ENCODE measurements at places on chromosomes 4 and X. TPM values are rescaled to one million over a fixed set of nuclear protein-coding genes. Genes with fewer than 3 reads are reported as not detected.
A peak's percentile ranks its signal among the peaks of the same experiment; 100 is the strongest.

GRCh38 chr4:104472766-104473165, 21.9 kb downstream of the CXXC4 start:
- no peak for DNase-seq

EDNRA gene
- 34.5 TPM for total RNA-seq

DNA sequence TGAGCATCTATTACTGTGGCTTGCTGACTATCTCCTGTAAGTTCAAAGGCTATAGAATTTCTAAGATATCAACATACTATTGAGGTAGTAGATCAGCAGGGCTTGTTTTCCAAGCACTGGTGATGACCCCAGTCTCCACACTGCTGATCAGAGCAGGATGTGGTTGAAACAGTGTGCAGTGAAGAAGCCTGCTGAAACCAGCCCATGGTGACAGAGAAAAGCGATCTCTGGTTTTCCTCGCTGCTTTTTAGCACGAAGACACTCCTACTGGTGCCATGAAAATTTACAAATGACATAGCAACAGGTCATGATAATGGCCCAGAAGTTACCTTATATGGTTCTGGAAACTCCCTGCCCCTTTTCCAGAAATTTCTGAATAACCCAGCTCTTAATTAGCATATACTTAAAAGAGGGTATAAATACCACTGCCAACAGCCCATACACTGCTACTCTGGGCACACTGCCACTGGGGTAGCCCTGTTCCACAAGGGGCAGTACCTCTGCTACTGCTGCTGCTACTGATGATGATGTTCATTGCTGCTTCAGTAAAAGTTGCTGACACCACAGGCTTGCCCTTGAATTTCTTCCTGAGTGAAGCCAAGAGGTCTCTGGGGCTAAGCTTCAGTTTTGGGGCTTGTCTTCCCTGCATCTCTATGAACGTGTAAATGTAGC, 1689.5 kb upstream of the PCDH10 start:
- DNase-seq, result no peak

- no peak for DNase-seq
These were observed 124.5 kb downstream of the NPNT start for GRCh38 chr4:106019771-106020170.

GRCh38 chr4:184955116-184955515, 63.2 kb upstream of the HELT start:
- no peak for DNase-seq

GPR78 gene
- total RNA-seq, result 1.3 TPM

KLB gene
- total RNA-seq, result not detected

GAGE13 gene
- total RNA-seq, result not detected

DNA sequence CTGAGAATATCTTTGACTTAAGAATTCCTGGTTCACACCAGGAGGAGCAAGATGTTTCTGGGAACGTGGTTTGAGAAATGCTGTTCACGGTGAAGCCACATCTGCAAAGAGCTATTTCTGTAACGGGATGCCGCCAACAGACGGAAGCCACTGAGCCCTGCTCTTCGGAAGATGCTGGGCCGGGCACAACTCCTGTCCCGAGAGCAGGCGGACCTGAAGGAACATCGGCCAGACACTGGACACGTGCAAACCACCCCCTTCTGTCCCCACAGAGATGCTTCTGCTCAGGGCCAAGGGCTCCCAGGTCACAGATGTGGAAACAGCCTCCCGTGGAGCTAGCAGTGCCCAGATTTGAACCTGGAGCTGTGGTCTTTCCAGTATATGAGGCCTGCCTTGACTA, 24.3 kb downstream of the HMX1 start:
- DNase-seq, result no peak

DNA sequence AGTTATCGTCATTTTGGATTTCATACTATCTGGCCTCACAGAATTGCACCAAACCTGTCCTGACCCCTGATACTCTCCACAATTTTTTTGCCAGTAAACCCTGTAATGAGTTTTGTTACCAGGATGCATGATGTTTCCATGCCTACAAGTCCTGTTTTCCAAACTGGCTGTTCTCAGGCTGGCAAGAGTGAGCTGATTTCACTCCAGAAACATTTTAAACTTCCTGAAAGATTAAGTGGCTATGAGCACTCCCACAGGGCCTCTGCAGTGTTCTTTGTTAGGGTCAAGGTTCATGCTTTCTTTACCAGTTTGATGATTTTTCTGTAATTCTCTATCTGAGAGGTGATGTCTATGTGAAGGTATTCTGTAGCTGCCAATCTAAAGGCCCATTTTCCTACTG, 31.7 kb upstream of the PDLIM3 start:
- peak; percentile 92 for DNase-seq

DNA sequence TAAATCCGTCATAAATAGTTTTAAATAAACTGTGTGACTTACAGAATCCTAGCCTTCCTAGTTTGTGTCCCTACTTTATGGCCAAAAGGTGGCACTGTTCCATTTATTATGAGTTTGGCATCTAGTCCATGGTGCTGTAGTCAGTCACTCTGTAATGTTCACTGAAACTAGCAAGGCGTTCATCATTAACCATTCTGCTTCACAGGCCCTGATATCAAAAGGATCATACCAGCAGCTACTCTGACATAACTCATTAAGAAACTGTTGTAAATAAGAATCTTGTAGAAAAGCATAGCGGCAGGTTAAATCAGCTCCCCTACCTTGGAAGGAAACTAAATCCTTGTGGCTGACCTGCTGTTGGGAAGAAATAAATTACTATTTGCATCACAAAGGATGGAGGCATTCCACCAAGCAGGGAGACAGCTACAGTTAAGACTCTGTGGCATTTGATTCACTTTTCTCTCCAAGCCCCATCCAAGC, 919.6 kb upstream of the DIAPH2 start:
- peak; percentile 80 for DNase-seq

DNA sequence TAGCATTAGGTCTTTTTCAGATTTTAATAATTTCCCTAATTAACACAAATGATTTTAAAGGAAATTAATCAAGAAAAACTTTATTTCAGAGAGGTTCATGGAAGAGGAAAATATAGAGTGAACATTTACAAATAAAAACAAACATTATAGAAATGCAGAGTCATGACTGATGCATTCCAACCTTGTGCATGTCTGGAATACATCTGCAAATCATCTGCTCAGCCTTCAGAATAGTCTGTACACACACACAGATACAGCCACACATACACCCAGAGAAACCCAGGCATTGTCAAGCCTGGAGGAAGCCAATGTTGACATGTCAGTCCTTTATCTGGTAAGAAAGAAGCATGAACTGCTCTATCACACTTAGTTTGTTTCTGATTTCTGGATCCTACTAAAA, 61.3 kb upstream of the NFKB1 start:
- DNase-seq, result peak; percentile 14

MAGIX gene
- total RNA-seq, result 3.5 TPM

NEUROG2 gene
- total RNA-seq, result not detected

DNA sequence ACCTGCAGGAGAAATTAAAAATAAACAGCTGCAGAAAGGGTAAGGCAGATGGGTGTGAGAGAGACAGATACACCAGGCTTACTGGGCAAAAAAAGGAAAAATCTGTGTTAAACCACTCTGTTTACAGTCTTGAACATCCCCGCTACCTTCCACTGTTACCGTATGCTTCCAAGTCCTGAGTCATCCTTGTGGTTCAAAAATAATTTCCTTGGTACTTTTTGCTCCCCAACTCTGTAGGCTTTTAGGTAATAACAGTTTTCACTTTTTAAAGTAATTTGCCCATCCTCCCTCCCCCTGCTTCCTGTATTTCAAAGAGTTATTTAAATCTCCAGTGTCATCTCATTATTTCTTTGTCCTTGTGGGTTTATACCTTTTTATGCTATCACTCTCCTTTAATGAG, 210.1 kb upstream of the FAT4 start:
- no peak for DNase-seq

- DNase-seq, result peak; percentile 50
These were observed 178.6 kb downstream of the ADAMTS3 start for GRCh38 chr4:72390409-72390808.

FAM156A gene
- 20.6 TPM for total RNA-seq

DNA sequence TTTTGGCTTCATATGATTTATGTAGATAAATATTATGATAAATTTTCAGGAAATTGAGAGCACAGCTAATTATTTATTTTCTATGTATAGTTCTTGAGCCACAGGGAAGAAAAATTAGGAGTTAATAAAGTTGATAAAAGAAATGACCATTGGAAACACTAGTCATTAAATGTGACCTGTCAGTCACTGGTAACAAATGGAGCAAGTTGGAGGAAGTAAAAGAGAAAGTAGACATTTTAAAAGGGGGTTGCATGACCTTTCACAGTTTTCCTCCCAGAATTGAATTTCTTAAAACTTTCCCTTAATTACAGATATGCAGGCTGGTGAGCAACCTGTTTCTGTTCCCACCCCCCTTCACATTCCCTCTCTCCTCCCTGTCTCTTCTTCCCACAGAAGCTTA, 5.3 kb downstream of the SMIM9 start:
- no peak for DNase-seq

DNA sequence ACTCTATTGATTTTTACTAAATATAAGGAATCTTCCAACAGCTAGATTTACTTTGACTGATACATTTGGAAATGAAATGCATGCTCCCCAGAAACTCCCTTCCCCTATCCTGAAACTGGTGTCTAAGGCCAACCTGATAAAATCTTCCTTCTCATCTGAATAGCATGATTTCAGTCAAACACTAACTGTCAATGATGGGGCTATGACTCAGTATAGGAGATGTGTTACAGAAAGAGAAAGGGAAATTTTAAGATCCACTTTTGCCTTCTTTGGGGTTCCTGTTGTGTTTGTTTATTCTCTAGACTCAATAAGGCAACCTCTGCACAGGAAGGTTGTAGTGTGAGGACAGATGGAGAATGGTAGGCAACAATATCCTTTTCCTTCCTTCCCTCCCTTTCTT, 160.7 kb downstream of the MOSPD2 start:
- DNase-seq, result no peak

GRCh38 chr4:42750091-42750490, 93.2 kb upstream of the ATP8A1 start:
- peak; percentile 31 for DNase-seq

CLGN gene
- 5.3 TPM for total RNA-seq

- no peak for DNase-seq
These were observed 54.5 kb downstream of the TENM3 start for GRCh38 chr4:182297659-182298058.

STATH gene
- 68.2 TPM for total RNA-seq

HSD17B13 gene
- total RNA-seq, result not detected

KIF4A gene
- total RNA-seq, result 6.7 TPM

DNA sequence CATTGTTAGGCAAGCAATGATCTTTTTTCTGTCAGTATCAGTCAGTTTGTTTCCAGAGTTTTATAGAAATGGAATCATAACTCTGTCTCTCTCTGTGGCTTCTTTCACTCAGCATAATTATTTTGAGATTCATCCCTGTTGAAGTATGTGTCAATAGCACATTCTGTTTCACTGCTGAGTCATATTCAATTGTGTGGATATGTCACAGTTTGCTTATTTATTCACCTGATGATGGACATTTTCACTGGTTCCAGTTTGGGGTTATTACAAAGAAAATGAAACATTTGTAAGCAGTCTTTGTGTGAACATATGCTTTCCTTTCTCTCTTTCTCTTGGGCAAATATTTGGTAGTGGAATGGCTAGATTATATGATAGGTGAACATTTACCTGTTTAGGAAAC, 10.2 kb upstream of the ZNF718 start:
- DNase-seq, result no peak

GRCh38 chrX:37599729-37600128, 28.3 kb downstream of the LANCL3 start:
- no peak for DNase-seq

- peak; percentile 4 for DNase-seq
These were observed 157.9 kb downstream of the GBA3 start for GRCh38 chr4:22850630-22851029.

ADAMTS3 gene
- total RNA-seq, result 2.8 TPM

AMBN gene
- not detected for total RNA-seq

DNA sequence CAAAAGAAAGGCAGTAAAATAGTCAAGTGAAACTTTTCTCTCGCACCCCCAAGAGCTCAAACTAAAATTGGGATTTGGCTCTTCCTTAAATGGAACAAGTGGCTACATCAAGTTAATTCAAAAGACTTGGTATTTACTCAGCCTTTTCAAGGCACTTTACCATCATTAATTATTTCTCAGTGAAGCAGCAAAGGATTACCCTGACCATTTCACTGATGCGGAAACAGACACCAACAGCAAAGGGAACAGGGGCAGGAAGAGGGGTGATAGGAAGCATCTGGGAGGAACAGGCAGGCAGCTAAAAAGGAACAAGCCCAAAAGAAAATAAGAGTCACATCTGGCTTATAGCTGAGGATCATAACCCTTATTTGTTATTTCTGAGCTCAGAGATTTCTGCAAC, 2.7 kb downstream of the SCML2 start:
- no peak for DNase-seq
